Cerebellar nuclear complex (tissue), 1 donor: ENCODE measurements at places on chromosomes 2 and 18.
A peak's percentile ranks its signal among the peaks of the same experiment; 100 is the strongest.

- no peak for DNase-seq
Measured at GRCh38 chr2:133680343-133681049, 112.2 kb upstream of the NCKAP5 start.

DNA sequence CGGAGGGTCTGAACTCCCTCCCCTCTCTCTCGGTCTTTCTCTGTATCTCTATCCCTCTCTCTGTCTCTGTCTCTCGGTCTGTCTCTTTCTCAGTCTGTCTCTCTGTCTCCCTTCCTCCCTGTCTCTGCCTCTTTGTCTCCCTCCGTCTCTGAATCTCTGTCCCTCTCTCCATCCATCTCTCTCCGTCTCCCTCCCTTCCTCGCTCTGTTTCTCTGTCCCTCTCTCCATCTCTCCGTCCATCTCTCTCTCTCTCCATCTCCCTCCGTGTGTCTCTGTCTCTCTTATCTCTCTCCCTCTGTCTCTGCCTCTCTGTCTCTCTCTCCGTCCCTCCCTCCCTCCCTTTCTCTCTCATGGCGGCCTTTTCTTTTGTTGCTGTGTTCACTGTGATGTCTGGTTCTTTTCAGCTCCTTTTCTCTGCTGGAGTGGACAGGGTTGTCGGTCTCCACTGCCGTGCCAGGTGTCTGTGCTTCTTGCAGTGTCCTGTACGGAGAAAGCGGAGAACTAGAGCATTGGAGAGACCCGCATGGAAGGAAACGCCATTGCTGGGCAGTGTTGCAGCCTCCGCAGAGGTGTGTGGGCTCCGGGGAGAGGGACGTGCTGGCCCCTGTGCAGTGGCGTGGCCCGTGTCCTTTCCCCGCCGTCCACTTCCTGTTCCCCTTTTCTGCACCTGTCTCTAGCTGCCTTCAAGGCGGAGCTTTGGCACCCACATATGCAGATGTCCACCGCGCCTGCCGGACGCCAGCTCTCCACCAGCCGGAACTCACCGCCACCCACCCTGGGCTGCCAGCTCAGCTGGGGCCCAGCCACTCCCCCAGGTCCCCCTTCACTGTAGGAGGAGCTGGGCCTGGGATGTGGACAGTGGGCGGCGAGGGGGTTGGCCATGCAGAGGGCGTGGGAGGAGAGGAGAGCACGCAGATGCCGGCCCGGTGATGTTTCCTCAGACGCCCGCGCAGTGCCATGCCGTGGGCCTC lies 113.1 kb downstream of the NFATC1 start:
- DNase-seq: no peak

DNA sequence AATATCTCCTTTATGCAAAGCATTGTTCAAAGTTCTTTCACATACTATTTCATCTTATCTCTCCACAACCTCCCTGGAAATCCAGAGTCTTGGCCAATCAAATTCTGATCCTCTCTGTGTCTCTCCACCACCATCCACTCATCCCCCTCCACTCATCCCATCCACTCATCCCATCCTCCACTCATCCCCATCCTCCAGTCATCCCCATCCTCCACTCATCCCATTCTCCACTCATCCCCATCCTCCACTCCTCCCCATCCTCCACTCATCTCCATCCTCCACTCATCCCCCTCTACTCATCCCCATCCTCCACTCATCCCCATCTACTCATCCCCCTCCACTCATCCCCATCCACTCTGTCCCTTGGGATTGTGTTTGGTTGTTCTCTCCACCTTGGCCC lies 101.1 kb downstream of the BCL2 start:
- DNase-seq: no peak

DNA sequence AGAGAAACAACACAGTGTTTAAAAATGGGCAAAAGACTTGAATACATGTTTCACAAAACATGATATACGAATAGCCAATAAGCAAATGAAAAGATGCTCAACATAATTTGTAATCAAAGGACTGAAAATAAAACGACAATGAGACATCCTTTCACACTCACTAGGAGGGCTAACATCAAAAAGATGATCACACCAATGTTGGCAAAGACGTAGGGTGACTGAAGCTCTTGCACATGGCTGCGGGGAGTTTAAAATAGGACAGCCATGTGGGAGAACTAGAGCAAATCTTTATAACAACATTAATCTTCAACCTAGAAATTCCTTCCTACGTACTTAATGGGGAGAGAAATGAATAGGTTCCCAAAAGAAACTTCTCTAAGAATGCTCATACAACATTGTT lies 19.2 kb upstream of the SEH1L start:
- no peak for DNase-seq

DNA sequence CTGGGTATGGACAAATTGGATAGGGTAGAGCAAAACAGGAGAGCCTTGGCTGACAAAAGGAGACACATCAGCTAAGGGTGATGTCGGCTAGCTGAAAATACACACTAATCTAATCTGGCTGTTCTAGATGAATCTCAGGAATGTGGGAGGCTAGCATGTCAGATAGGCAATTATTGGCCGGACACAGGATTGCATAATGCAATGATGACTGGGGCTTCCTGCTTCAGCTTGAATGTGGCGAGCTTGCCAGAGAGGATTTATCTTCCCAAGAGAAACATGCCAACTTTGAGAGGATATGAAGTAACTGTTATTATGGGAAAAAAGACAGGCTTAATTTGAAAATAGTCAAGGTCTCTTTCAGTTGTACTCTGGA lies 102.4 kb downstream of the TRIB2 start:
- DNase-seq: no peak

GRCh38 chr2:120404274-120404673 lies 58.3 kb downstream of the INHBB start:
- DNase-seq: no peak

- DNase-seq: no peak
Measured at GRCh38 chr2:137321566-137321965, 556.2 kb downstream of the THSD7B start.

DNA sequence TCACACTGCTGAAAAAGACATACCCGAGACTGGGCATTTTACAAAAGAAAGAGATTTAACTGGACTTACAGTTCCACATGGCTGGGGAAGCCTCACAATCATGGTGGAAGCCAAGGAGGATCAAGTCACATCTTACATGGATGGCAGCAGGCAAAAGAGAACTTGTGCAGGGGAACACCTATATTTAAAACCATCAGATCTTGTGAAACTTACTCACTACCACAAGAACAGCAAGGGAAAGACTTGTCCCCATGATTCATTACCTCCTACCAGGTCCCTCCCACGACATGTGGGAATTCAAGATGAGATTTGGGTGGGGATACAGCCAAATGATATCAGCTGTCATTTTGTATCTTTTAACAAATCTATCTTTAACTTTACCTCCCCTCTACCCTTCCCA lies 251.1 kb upstream of the RASGRP3 start:
- DNase-seq: no peak

DNA sequence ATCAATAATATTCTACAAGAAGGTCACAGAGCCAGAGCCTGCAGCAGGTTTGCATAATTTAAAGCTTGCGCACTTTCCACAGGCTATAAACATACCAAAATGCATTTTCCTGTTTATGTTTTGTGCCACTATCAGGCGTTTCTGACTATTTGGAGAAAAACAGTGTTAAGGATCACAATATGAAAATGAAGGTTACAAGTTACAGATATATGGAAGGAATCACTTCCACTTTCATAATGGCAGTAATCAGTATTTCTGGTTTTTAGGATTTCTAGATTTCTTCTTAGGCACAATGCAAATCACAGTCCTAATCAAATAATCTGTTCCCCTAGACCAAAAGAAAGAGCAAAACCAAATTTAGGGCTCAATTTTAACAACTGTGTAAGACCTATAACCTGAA lies 279.5 kb downstream of the NBAS start:
- no peak for DNase-seq

- no peak for DNase-seq
Measured at GRCh38 chr18:36792634-36793283, 36.0 kb downstream of the TPGS2 start.

DNA sequence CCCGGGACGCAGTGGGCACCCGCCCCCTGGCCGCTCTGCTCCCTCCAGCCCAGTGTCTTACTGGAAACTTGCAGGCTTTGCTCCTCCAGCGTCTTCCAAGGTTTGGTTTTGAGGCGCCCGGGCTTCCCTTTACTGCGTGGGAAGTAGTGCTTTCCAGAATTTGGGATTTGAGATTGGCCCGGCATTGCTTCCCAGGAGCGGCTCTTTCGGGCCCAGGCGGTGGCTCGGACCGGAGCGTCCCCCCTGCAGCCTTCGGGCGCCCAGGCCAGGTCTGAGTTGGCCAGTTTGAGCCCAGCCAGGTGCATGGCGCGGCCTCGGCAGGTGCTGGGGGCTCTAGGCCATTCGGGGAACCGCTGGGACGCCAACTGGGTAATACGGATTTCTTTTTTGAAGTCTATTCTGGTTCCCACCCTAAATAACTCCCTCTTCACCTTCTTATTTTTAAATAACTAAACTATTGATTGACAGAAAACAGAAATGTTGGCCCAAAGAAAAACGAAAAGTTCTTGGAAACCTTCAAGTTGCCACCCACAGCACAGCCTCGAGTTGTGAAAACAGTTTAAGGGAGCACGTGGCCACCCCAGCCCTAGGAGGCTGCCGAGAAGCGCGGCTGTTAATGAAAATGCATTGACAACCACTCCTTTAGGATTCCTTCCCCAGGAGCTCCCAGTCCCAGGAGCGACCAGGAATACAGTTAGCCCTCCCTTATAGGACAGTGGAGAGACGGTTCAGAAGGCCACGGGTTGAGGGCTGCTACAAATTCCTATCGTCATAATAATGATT lies 766 bp downstream of the SNTG2 start:
- no peak for DNase-seq

GRCh38 chr18:3889121-3889520 lies 439.1 kb downstream of the TGIF1 start:
- DNase-seq: no peak

DNA sequence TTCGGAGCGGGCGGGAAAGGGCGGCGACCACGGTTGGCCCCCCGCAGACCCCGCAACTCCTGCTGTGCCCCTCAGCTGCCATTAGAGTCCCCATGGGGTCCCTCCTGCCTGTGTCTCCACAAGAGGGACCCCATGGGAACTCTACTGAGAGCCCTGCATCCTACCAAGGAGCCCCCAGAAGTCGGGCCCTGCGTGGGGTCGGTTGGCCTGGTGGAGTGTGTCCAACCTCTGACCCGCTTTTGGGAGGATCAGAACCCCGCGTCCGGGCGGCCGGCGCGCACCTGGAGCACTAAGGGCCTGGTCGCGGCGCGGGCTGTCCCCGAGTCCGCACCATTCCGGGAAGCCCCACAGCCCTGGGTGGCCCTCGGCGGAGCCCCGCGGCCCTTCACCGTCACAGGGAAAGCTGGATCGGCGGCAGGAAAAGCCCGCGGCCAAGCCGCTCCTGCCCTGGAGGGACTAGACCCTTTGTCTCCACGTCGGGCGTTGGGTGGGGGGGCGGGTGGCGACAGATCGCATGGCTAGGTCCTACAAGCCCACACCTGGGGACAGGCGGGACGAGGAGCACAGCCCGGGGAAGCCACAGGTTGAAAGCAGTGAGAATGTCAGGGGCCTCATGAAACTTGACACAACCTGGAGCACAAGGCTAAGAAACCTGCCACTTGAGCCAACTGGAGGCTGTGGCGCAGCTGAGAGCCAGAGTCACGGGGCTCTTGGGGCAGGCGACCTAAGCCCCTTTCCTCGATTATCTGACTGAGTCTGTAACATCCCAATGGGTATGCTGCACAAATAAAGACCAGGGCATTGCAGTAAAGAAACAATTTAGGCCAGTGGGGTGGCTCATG lies 11.2 kb upstream of the CXXC1 start:
- DNase-seq: no peak

GRCh38 chr18:77079954-77080682 lies 52.5 kb downstream of the MBP start:
- DNase-seq: no peak

DNA sequence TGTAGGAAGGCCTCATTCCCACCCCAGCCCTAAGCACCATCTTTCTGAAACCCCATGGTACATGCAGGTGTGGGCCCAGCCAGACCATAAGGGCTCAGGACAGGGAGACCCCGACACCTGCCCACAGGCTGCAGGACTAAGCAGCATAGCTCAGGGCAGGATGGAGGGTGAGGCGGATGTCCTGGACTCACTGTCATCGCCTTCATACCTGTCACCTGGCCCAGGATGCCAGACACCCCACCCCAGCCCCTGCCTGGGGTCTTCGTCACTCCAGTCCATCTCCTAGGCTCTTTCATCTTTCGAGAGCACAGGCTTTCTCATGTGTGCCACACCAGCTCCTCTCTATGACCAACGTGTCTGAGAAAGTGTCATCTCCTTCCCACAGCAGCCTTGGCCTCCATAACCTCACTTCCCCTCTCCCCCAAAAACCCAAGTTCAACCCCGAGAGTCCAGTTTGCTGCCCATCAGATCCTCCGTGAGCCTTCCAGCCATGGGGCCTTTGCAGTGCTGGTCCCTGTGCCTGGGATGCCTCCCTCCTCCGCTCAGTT lies 71.5 kb downstream of the EMX1 start:
- DNase-seq: no peak

GRCh38 chr2:8193686-8194615 lies 487.9 kb upstream of the ID2 start:
- DNase-seq: no peak

GRCh38 chr18:45449418-45450227 lies 165.7 kb upstream of the SLC14A2 start:
- peak; percentile 35 for DNase-seq

GRCh38 chr2:186614373-186614772 lies 24.5 kb downstream of the ITGAV start:
- DNase-seq: no peak

- no peak for DNase-seq
Measured at GRCh38 chr2:35963357-35963756, 392.2 kb upstream of the CRIM1 start.

DNA sequence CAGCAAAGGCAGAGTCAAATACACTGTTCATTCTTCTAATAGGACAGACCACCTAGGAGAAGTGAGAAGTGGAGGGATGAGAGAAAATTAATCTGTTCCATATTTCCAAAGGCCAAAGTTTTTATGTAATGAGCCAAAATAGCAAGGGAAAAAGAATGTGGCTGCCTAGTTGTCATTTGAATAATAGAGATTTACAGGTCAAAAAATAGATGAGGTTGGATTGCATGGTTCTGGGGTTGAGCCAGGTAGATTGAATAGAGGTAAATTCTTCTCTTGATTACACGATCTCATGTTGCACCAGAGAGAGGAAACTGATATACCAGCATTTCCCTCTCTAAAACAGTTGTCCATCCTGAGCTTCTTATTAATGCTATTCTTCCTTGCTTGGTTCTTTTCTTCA lies 325.8 kb downstream of the CCDC178 start:
- DNase-seq: no peak
